ENCODE measurements at places on chromosomes 16 and 17. TPM values are rescaled to one million over a fixed set of nuclear protein-coding genes. Genes with fewer than 3 reads are reported as not detected.

Gene SPATA22
- total RNA-seq, result not detected

Gene DOC2A
- 1.7 TPM for total RNA-seq

Gene ZP2
- total RNA-seq, result not detected

Gene SPNS2
- total RNA-seq, result 21.8 TPM

Gene KRTAP4-3
- total RNA-seq, result not detected

Gene CASKIN1
- total RNA-seq, result 0.41 TPM

Gene CWC25
- 20.5 TPM for total RNA-seq

Gene ATP6V0D1
- total RNA-seq, result 107 TPM

Gene VAC14
- 37.1 TPM for total RNA-seq

Gene AKTIP
- total RNA-seq, result 21.7 TPM

Gene KLHL10
- not detected for total RNA-seq

Gene SLC13A2
- total RNA-seq, result 0.14 TPM
